ENCODE measurements at places on chromosomes 13 and 19. TPM values are rescaled to one million over a fixed set of nuclear protein-coding genes. Genes with fewer than 3 reads are reported as not detected.
A peak's percentile ranks its signal among the peaks of the same experiment; 100 is the strongest.

DNA sequence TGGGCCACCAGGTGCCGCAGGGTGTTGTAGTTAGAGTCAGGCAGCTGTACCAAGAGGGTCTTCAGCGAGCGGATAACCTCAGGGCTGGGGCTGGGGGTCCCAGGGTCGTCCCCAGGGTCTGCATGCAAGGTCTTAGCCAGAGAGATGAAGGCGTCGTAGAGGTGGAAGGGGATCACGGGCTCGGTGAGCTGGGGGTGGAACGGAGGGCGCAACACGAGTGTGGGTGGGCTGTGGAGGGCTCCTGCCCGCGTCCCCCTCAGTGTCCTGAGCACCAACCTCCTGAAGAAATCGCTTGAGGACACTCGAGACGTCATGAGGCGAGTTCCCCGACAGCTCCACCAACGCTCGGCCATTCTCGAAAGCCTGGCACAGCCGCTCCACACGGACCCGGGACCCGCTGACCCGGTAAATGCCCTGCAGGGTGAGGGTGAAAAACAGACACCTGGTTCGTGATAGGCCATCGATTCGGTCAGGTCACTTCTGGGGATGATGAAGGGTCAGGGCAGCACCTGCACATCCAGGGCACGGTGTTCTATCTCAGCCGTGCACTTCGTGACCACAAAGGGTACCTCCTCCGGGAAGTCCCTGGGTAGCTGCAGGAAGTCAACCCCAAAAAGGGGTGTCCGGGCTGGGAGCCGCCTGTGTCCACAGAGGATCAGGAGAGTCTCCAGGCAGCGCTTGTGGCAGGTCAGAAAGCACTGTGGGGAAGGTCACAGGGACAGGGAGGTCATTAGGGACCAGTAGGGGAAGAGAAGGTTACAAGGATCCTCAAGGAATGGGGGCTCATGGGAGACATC is 6.7 kb upstream of the LPAR2 start:
- DNase-seq: no peak

DNA sequence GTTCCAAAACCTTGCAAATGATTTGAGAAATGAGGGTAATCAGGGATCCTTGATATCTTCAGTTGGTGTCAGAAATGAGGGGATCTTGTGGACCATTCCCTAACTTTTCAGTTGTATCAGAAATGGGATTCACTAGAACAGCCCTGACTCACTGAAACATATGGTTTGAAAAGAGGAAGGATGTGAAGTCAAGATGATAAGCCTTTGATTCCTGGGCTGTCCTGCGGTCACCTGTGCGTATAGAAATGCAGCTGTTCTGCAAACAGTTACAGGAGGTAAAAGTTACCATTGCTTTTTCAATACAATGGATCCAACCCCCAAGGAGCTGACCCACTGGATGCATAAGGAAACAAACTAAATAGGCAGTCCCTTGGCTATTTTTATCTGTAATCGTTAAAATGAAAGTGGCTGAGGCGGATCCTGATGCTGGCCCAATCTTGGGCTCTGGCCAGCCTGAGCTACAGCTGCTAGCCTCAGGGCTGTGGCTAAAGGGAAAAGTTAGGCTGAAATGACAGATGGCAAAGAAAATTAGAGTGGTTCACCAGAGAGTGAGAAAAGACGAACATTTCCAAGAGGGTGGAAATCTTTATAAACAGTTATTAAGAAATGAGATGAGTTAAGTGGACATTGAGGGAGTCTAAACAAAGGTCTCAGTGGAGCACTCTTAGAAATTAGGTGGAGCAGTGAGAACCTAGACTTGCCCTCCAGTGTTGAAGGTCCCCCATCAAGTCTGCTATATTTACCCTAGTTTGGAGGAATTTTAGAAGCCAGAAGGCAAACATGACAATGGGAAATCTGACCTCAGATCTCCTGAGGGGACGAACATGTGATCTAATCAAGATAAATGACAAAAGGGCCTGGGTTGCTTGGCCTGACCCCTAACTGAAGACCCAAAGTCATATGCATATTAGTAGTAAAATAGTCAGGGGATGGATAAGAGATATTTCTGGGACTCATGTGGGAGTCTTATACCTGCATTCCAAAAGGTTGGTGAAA is 7.6 kb downstream of the SIGLECL1 start:
- peak; percentile 17 for DNase-seq

DNA sequence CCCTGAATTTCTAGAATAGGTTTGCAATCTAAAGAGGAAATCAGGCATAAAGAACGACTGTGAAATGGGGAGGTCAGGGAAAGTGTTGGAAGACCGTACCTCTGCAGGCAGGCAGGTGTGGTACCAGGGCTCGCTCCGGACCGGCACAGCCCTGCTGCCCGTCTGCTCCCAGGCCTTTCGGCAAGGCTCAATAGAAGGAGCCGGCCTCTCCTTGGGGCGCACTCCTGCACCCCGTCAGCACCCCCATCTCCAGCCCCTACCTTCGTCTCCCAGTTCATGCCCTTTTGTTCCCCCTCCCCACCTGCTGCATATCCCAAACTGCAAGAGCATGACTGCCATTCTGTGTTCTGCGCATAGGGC is 139.8 kb upstream of the SOX1 start:
- DNase-seq: peak; percentile 17

DNA sequence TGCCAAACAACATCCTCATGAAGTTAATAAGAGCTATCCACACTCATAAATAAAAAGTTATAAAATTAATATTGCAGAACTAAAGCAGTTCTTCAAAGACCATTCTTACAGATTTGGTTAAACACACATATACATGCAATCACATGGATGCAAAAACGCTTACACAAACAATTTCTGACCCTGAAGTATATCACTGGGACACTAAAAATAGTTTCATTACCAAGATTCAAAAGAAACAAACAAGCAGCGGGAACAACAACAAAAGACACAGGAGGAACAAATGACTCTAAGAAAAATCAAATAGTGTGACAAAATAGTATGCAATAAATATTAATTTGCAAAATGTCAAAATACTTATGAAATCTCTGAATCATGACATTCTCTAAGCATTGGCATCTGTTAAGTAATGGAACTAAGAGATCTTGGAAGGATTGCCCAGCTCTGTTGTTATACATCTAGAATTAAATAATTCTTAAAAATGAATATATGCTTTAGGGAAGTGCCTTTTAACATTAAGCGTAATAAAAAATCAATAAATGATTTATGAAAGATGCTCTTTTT is 132.2 kb downstream of the PCDH9 start:
- no peak for DNase-seq

GRCh38 chr13:108288741-108289140 is 19.2 kb downstream of the TNFSF13B start:
- DNase-seq: no peak

- DNase-seq: peak; percentile 50
Observed at GRCh38 chr19:13078381-13078780, 24.3 kb downstream of the LYL1 start.

DNA sequence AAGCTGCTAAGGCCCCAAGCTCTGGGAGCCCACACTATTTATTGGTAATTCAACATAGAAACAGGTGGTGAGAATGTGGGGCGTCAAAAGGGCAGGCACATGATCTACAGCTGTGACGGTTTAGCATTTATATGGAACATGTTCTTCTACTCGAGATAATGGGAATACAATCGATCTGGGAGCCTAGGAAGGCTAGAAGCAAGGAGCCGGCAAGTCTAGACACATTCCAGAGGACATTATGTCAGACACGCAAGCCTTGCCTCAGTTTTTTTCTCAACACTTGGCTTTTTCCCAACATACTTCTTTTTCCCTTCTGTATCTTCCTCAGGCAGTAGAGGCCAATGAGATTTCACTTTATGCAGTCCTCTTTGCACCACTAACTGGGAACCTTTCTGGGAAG is 315.7 kb upstream of the SLITRK5 start:
- no peak for DNase-seq

DNA sequence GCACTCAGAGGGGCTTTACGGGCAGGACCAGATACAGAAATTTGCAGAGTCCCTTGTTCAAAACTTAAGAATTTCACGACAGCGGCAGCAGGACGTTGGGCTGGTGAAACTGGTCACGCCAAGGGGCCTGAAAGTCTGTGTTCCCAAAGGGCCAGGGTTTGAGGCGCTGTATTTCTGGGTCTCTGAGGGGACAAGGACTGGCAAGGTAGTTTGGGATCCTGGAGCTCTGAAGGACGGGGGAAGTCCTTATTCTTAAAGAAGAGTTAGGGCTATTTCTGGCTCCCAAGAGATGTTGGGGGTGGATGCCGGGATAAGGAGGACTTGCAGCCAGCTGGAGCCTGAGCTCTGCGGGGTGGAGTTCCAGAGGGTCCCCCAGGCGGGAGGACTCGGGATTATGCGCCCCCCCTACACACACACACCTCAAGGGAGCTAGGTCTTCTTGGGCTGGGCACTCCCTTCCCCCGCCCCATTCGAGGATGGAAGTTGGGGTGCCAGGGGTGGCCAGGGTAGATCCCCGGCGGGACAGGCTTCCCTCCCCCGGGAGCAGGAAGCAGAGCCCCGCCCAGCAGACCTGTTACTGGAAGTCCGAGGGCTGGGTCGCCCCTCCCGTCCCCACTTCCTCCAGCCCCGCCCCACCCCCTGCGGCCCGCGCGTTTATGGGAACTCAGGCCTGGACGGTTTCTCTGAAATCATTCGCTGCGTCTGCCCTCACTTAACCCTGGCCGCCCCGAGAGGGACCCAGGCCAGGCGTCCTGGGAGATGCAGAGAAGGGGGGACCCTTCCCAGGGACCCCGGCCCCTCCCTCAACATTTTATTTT is 5.6 kb downstream of the BCL3 start:
- DNase-seq: peak; percentile 87

Gene CDX2
- total RNA-seq: not detected

Gene S1PR5
- 1.4 TPM for total RNA-seq

Gene RFPL4A
- not detected for total RNA-seq

Gene KLK1
- 0.82 TPM for total RNA-seq

Gene RFC3
- 34.4 TPM for total RNA-seq

Gene FCER2
- total RNA-seq: not detected
